ENCODE measurements at places on chromosomes 5 and 9.

- DNase-seq = no peak
Measured at GRCh38 chr5:106415541-106415940, 1255.2 kb downstream of the EFNA5 start.

GRCh38 chr5:111968459-111968858 lies 211.5 kb upstream of the NREP start:
- no peak for DNase-seq

DNA sequence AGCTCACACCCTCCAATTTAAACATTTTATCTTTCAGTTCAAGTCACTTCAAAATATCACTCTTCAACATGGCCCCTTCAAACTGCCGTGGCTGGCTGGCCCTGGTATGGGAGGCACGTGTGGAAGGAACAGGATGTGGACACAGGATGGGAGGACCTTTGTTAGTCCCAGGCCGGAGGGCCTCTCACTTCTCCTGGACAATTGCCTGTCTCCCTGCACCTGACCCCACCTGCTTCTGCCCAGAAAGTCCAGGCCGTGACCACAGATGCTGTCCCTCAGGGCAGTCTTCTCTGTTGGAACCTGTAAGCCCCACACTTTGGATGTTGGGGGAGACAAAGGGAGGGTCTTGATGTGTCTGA lies 19.4 kb downstream of the AMBP start:
- DNase-seq = no peak

GRCh38 chr5:64958757-64959391 lies 190.1 kb downstream of the CWC27 start:
- DNase-seq = no peak

- no peak for DNase-seq
Measured at GRCh38 chr5:87137283-87137682, 130.4 kb upstream of the RASA1 start.

- DNase-seq = no peak
Measured at GRCh38 chr5:111784491-111785181, 27.6 kb upstream of the NREP start.
